NCI-H1436 (cell line): ENCODE measurements at places on chromosomes 1 and 21.

- DNase-seq: peak; percentile 62
These were observed at the start of gene BMP8A for GRCh38 chr1:39491146-39491921. BMP8A (plus strand) TSS chr1:39491636; CDS start chr1:39491992, 356 bp downstream.

DNA sequence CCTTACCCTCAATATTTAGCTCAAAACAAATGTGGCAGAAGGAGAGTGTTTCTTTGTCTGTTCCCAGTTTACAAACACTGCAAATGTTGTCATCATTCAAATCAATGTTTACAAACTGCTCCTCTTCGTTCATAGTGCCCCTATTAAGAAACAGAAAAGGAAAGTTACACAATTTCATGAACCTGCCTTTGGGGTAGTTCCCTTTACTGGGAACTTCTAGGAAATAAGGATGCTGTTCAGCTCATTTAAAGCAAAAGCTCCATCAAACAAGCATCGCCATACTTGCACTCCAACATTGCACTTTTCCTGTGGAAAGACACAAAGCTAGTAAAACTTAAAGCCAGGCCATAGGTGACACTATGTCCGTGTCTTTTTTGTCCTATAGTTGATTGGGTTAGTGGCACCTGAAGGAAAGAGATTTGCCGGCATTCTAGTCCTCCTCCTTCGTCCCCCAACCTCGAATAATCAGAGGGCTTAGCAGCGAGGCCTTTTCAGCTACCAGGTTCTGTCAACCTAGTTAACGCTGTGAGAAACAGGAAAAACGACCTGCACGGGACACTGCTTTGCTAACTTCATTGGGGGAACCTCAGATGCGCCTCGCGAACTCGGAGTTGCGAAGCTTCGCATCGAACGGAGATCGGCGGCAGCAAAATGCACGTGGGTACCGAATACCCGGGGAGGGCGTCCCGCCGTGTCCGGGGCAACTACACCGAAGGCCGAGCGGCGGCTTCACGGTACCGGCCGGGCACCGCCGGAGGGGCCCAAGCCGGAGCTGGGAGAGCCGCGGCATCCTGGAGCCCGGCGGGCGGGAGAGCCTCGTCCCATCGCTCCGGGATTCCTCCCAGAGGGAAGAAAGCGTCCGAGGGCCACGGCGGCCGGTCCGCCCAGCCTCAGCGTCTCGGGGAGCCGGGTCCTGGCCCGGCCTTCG is 706 bp downstream of the C21orf91 start:
- peak; percentile 7 for DNase-seq

DNA sequence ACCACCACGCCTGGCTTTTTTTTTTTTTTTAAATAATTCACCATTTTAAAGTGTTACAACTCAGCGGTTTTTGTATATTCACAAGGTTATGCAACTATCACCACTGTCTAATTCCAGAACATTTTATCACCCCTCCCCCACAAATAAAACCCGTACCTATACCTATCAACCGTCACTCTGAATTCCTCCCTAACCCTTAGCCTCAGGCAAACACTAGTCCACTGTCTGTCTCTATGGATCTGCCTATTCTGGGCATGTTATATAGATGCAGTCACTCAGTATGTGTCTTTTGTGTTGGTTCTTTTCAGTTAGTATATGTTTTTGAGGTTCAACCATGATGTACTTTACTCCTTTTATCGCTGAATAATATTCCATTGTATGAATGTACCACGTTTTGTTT is 19.3 kb upstream of the GRHL3 start:
- no peak for DNase-seq

DNA sequence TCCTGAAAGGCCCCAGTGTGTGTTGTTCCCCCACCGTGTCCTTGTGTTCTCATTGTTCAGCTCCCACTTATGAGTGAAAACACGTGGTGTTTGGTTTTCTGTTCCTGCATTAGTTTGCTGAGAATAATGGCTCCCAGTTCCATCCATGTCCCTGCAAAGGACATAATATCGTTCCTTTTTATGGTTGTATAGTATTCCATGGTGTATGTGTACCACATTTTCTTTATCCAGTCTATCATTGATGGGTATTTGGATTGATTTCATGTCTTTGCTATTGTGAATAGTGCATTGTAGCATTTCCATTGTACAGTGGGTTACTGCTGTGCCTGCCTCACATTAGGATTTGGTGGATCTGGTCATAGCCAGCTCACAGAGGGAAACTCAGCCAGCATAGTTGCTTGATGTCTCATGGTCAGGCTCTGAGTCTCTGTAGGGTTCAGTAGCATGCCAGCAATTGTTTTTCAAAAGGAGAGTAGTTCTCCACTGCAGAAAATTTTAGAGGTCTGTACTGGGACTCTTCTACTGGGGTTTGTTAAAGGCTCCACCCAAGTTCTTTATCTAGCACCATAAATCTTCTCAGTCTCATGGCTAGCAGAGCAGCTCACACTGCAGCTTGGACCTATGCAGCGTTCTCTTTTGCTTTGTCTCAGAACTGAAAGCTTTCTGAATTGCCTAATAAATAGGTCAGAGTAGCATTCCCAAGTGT is 41.0 kb downstream of the RUNX3 start:
- no peak for DNase-seq

- DNase-seq: no peak
These were observed 46.3 kb upstream of the TARBP1 start for GRCh38 chr1:234525099-234525799.

GRCh38 chr1:41320895-41321676 is 40.1 kb upstream of the FOXO6 start:
- no peak for DNase-seq

- DNase-seq: no peak
These were observed 92.3 kb downstream of the PRDM16 start for GRCh38 chr1:3161176-3161840.

GRCh38 chr1:242467556-242468145 is 56.8 kb downstream of the PLD5 start:
- DNase-seq: peak; percentile 66

DNA sequence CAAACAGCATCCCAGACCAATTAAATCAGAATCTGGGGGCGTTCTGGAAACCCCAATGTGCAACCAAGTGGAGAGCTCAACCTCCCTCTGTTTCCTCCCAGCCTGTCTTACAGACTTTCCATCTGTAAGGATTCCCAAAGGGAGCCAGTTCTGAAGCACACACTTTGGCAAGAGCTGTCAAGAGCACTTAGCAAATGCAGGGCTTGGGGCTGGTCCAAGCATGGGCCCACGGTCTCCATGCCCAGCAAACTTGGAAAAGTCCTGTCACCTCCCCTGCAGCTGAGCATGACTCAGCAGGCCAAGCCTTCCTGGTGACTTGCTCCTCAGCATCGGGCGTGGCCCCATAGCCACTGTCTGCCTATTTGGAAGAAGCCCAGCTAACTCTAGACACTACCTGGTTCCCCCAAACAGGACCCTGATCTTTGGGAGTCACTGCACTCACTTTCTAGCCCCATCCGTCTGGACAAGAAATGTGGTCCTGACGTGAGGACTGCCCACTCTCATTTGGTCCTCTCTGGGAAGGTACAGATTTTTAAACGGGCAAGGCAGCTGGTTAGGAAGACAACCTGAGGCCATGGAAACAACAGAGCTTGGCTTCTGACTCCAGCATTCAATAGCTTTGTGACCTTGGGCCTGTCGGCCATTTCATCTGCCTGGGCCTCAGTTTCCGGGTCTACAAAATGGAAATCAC is 16.9 kb downstream of the SLC2A1 start:
- DNase-seq: no peak

- DNase-seq: no peak
These were observed at the start of gene CTSK for GRCh38 chr1:150808121-150808520. CTSK (minus strand) TSS chr1:150808260; CDS start chr1:150806805, 1,455 bp downstream.

DNA sequence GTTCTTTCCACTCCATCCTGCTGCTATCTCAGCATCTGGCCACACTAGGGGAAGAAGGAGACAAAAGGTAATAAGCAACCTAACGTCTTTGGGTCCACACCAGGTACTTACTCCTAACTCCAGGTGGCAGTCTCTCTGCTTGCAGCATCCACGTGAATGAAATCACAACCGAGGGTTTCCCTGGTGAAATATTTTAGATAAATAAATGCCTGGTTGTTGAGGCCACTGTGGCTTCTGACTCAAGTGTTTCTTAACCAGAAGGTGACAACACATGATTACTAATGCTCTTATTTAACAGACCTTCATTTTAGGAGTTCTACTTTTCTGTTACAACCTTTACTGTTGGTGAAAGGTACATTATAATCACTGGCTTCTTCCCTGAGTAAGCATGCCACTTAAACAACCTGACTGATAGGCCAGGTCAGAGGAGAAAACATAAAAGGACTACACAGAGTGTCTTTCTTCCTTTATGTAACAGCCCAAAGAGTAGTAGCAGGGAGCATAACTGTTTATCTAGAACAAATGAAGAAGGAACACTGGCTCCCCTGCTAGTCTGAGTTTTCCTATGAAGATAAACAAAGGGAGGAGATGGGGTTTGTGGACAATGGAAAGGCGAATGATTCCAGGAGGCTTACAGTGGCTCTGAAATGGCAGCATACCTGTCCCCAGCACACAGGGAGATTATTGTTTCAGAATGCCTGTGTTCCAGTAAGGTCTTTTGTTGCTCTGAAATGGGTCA is 59.9 kb downstream of the SYT6 start:
- no peak for DNase-seq

DNA sequence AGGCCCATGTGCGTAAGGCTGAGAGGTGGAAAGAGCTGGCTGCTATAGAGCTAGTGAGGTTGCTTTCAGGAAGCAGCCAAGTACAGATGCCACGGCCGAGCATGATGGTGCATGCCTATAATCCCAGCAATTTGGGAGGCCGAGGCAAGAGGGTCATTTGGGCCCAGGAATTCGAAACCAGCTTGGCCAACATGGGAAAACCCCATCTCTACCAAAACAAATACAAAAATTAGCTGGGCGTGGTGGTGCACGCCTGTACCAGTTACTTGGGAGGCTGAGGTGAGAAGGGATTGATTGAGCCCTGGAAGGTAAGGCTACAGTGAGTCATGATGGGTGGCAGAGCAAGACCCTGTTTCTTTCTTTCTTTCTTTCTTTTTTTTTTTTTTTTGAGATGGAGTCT is 2.7 kb downstream of the CCDC24 start:
- DNase-seq: no peak

- DNase-seq: no peak
These were observed 407 bp upstream of the PIGV start for GRCh38 chr1:26787381-26787705.

- no peak for DNase-seq
These were observed 62.8 kb upstream of the ZBTB40 start for GRCh38 chr1:22388671-22389450.

- DNase-seq: no peak
These were observed 21.0 kb downstream of the EPHA2 start for GRCh38 chr1:16134906-16135305.

DNA sequence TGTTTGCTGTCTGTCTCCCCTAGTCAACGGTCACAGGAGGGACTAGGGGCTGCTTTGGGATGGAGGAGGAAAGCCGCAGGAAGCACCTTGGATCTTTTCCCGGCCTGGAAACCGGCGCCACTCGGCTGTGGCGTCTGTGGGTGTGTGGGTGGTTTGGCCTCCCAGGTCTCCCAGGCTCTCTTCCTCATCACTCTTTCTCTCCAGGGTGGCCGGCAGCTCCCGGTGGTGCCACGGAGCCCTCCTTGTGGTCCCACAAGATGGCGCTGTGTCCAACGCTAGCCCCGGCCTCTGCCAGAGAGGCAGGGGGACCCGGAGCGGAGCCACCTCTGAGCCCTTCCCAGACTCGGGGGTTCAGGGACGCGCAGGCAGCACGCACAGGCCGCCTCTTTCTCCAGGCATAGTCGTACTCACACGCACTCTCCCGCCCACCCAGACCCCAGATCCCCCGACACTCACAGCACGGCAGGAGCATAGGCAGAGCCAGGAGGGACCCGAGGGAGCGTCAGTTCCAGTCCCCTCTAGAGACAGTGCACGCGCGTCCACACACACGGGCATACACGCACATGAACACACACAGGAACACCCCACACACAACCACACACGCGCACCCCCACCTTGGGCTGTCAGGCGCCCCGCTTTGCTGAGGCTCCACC is 31.2 kb downstream of the CDCP2 start:
- peak; percentile 73 for DNase-seq

- DNase-seq: no peak
These were observed 96.6 kb downstream of the FGGY start for GRCh38 chr1:59393211-59394180.

DNA sequence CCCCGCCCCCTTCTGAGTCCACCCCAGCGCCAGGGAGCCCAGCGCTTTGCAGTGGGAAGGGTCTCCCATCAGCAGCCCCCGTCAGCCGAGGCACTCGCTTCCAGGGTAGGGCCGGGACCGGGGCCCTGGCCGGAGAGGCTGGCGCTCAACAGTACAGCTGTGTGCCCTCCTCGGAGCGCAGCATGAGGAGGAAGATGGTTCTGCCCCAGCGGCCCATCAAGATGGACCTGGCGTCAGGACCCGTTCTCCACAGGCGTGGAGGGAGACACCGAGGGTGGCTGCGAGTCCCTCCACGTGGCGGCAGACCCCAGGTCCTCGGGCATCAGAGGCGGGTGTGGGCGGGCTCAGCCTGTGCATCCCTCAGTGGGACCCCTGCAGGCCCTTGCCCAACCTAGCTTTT is 54.3 kb downstream of the MORN1 start:
- no peak for DNase-seq

DNA sequence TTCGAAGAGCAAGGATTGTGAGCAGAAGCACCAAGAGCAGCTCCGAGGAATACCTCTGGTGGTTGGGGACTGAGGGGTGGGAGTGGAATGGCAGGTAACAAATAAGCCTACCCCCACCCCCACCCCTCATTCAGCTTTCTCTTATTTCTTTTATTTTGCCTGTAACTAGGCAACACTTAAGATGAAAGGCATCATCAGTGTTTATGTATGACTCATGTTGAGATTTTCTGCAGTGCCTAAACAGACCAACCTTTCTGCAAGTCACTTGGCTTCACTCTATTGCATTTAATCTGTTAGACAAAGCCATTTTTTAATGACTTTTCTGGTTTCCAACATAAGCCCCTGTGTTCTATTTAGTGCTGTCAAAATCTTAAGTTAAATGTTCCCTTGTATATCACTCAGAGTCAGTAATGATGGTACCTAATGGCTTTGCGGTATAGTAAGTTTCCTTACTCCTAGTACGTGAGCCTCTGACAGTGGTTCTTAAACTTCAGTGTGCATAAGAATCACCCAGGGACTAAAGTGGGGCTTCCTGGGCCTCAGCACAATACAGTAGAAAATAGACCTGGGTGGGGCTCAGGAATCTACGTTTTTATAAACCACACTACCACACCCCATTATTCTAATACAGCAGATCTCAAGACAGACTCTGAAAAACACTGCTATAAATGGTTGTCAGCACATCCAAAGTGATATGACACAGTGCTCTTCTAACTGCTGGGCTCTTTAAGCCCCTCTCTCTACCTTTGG is 19.9 kb downstream of the CASQ2 start:
- DNase-seq: no peak

GRCh38 chr1:110337704-110338308 is 1.4 kb upstream of the RBM15 start:
- DNase-seq: no peak
